NCI-H1092 (cell line): ENCODE measurements at places on chromosomes 3 and 15.

DNA sequence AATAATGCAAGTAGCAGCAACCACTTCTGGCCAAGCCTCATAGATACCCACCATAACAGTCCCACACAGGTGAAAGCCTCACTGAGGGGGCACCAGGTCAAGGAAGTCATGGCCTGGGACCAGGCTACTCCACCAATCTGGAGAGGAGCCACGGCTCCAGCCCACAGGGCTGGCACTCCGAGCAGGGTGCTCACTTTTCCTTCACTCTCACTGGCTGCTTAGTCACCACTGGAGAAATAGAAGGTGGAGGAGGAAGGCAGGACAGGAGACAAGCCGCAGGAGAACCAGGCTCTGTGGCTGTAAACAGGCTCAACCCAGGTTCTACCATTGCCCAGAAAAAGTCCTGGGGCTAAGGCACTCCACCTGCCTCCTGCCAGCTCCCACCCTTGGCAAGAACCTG, 1.2 kb downstream of the USP19 start:
- no peak for DNase-seq

- DNase-seq, result no peak
Measured at GRCh38 chr3:98457543-98457942, 5.5 kb upstream of the OR5K1 start.

GRCh38 chr3:49032646-49033304, 3.6 kb upstream of the IMPDH2 start:
- DNase-seq, result no peak

GRCh38 chr3:28504976-28505375, 156.4 kb upstream of the AZI2 start:
- DNase-seq, result peak; percentile 9

DNA sequence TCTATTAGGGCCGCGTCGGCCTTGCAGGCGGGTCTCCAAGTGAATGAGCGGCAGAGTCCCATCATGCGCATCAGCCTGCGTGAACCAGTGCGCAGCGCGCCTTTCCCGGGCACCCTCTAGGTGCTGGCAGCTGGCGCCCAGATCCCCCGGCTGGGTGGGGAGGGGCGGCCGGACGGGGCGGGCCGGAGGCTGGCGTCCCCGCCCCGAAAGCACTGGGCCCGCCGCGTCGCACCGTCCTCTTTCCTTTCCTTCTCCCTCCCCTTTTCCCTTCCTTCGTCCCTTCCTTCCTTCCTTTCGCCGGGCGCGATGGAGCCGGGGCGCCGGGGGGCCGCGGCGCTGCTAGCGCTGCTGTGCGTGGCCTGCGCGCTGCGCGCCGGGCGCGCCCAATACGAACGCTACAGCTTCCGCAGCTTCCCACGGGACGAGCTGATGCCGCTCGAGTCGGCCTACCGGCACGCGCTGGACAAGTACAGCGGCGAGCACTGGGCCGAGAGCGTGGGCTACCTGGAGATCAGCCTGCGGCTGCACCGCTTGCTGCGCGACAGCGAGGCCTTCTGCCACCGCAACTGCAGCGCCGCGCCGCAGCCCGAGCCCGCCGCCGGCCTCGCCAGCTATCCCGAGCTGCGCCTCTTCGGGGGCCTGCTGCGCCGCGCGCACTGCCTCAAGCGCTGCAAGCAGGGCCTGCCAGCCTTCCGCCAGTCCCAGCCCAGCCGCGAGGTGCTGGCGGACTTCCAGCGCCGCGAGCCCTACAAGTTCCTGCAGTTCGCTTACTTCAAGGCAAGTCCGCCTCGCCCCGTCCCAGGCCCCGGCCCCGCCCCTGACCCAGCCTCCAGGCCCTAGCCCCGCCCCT, at the start of gene CRTAP:
Gene CRTAP, plus strand, starts transcription at position 243 of the 850 bp plus-strand sequence. Its CDS starts 64 bp downstream, at position 307.
- DNase-seq, result peak; percentile 57

GRCh38 chr3:66856533-66856932, 141.6 kb upstream of the KBTBD8 start:
- no peak for DNase-seq
